ENCODE measurements at places on chromosomes 3 and 15. TPM values are rescaled to one million over a fixed set of nuclear protein-coding genes. Genes with fewer than 3 reads are reported as not detected.

Gene MINAR1
- total RNA-seq: 4.0 TPM

Gene GXYLT2
- total RNA-seq: 140 TPM

Gene PLSCR2
- total RNA-seq: not detected

DNA sequence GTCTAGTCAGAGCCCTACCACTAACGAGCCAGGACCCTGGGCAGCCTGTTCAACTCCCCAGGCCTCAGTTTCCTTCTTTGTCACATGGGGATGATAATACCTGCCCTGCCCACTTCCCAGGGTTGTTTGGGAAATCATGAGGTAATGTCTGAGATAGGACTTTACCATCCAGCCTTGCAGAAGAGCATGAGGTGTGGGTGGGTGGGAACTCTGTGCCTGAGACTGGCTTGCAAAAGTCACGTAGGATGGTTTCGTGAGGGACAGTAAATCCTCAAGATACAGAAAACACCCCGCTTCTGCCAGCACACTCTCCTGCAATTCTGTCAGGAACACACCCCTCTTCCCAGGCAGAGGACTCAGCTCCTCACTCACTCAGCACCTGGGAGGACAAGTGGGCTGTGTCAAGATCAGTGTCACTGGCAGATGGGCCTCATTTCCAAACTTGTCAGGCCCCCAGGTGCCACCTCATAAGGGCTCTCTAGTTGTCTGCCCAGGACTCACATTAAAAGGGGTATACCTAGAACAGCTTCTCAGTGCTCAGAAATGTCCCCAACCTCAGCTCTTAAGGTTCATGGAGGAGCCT is 58.4 kb downstream of the DAPK2 start:
- DNase-seq: peak; percentile 29

GRCh38 chr3:113867506-113867905 is 28.9 kb downstream of the GRAMD1C start:
- no peak for DNase-seq

DNA sequence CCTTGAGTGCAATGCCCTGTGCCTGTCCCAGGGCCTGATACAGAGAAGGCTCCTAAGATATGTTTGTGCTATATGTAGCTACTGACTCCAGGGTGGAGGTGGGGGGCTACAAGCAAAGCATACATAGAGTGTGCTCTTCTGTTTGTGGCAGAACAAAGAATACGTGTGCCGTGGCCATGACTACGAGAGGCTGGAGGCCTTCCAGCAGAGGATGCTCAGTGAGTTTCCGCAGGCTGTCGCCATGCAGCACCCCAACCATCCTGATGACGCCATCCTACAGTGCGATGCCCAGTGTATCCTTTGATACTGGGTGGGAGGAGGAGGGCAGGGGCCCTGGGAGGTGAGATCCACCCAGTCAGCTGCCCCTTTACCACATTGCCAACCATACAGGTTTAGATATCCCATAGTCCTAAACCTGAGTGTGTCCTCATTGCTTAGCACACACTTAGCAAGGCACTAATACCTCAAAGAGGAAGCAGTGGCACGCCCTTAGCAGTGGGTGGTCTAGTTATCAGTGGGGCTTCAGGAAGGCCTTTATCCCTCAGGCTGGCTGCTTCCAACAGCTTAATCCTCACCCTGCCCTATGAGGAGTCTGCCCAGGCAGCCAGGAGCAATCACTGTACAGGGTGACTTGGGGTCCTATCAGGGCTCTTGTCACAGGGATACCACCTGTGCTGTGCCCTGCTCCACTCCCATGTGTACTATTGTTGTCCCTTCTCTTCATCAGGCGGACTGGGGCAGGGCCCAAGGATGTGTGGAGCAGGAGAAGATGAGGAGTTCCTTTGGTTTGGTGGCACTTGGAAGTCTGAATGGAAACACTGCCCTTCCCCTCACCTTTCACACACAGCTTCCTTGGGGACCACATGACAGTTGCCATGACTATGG is 30.1 kb upstream of the MANF start:
- no peak for DNase-seq

DNA sequence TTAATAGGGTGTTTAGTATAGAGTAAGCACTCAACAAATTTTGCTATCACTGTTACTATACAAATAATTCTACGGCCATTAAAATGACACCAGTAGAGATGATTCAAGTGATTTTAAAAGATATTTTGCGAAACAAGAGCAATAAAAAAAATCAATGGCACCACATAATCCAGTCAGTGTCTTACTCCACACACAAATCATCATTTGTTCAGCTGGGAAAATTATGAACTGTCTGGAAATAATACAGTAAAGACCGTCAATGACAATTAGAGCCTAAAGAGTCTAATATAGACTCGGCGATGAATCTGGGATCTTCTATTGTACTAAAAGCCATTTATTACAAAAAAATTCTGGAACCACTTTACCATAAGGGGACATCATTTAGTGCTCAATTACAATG is 270.5 kb downstream of the ARRDC4 start:
- no peak for DNase-seq

DNA sequence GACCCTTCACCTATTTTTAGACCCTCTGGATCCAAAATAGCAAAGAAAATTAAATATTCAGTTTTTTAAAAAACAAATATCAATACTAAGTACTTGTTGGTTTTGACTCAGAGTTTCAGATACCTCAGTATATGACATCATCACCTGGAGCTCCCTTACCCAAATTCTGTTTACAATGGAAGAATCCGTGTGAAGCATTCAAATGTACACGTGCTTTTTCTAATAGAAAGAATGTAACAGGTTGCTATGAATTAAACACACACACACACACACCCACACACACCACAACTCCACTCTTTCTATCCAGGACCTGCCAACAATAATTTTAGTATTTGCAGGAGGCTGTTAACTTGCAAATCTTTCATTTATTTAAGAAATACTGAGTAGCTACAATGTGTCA is 221.8 kb downstream of the THRB start:
- no peak for DNase-seq

DNA sequence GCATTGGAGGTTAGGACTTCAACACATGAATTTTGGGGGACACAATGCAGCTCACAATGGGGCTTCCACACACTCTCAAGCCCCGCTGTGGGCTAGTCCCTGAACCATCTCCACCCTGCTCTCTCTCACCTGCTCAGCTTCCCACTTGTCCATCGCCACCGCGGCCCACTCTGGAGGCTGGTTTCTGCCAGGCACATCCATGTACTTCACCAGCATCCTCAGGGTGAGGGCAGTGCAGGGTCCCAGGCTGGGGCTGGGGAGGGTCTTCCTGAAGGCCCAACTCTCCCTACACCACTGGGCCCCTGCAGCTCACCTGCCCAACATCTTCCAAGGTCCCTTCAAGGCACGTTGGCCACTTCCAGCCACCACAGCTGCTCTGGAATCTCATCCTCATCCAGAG is 46.4 kb downstream of the KLF15 start:
- DNase-seq: no peak

DNA sequence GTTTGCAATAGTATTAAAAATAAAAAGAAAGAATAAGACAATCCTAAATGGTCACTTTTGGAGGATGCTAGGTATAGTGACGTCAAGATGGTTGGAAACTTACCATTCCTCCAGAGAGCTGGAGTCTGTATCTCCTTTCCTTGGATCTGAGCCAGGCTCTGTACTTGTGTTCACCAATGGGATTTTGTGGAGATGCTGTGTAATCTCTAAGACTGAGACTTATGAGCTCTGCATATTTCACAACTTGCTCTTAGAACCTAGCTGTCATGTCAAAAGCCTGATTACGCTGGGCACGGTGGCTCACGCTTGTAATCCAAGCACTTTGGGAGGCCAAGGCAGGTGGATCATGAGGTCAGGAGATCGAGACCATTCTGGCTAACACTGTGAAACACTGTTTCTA is 126.8 kb upstream of the CLSTN2 start:
- no peak for DNase-seq

- DNase-seq: no peak
Measured at GRCh38 chr15:74620636-74621545, 5.3 kb downstream of the CLK3 start.

DNA sequence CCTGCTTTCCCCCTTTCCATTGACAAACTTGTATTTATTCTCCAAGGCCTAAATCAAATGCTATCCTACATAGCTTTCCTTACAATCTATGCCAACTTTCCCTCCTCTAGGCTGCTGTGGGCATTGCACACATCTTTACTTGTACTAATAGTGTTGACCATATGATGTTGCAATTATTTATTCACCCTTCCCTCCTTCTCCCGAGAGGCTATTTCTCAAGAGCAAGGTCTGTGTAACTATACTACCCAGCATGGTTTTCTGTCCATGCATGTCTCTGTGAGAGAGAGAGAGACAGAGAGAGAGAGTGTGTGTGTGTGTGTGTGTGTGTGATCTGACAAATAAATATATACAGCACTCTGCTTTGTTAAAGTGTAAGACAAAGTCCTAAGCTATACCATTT is 63.8 kb downstream of the GTPBP8 start:
- no peak for DNase-seq
